ENCODE measurements at places on chromosomes 6 and 20.

DNA sequence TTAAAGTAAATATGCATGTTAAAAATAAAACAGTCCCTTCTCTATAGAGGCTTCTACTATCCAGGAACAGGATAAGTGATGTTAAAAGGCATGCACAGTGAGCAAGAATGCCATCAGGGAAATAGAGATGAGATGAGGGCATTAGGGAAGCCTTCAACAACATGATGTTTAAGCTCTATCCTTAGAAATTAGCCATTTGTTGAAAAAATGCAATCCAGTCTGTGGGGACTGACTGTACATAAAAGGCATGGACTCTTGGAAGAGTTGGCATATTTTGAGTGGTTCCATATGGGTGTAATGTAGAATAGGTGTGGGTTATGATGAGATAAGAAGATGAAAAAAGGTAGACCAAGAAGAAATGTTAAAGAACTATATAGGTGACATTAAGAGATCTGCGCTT, 5.8 kb downstream of the KIAA0319 start:
- no peak overlapping the region for H3K4me3 ChIP-seq
- H3K27me3 ChIP-seq, result no peaks in the 10 kb centered on the region
- H3K4me1 ChIP-seq, result no peaks in the 10 kb centered on the region
- H3K27ac ChIP-seq, result no peak overlapping the region
- no peak for DNase-seq
- no peaks in the 10 kb centered on the region for H3K36me3 ChIP-seq

GRCh38 chr6:36072681-36073080, 45.1 kb downstream of the MAPK14 start:
- no peak overlapping the region for H3K4me3 ChIP-seq
- no peaks in the 10 kb centered on the region for H3K36me3 ChIP-seq
- no peaks in the 10 kb centered on the region for H3K27me3 ChIP-seq
- DNase-seq, result no peak
- no peaks in the 10 kb centered on the region for H3K4me1 ChIP-seq

- H3K4me1 ChIP-seq, result no peaks in the 10 kb centered on the region
- DNase-seq, result no peak
- no peaks in the 10 kb centered on the region for H3K36me3 ChIP-seq
- H3K27ac ChIP-seq, result no peak overlapping the region
- peak overlapping the region; percentile 46 for H3K4me3 ChIP-seq
- peaks cover 53% of the 10 kb centered on the region for H3K27me3 ChIP-seq
Observed at GRCh38 chr6:27630727-27631608, 158.1 kb upstream of the ZNF184 start.

GRCh38 chr20:1362484-1362883, 30.4 kb downstream of the FKBP1A start:
- no peak for DNase-seq
- no peaks in the 10 kb centered on the region for H3K4me1 ChIP-seq
- no peak overlapping the region for H3K4me3 ChIP-seq
- no peaks in the 10 kb centered on the region for H3K27me3 ChIP-seq
- no peaks in the 10 kb centered on the region for H3K36me3 ChIP-seq

DNA sequence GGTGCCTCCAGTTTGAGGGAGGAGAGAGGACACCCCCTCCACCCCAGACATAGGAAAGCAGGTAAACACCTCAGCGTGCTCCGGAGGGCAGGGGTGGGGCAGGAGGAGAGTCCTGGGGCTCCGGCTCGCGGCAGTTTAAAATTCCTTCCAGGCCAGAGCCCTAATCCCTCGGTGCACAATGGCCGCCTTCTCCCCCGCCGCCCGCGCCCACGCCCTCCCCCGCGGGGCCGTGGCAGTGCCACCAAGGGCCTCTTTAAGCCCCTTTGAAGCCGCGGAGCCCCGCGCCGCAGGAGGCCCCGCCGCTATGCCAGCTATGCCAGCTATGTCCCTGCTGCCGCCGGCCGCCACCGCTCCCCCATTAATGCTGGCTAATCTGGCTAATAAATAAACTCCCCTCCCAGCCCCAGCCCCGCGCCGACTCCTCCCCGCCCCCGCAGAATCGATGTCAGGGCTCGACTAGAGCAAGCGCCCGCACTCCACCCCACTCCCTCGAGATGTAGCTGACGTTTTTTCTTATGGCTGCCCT, 125.1 kb downstream of the MRPL14 start:
- H3K4me3 ChIP-seq, result peak overlapping the region; percentile 49
- no peaks in the 10 kb centered on the region for H3K27me3 ChIP-seq
- H3K4me1 ChIP-seq, result peaks cover 6% of the 10 kb centered on the region
- no peak for DNase-seq
- H3K36me3 ChIP-seq, result no peaks in the 10 kb centered on the region

DNA sequence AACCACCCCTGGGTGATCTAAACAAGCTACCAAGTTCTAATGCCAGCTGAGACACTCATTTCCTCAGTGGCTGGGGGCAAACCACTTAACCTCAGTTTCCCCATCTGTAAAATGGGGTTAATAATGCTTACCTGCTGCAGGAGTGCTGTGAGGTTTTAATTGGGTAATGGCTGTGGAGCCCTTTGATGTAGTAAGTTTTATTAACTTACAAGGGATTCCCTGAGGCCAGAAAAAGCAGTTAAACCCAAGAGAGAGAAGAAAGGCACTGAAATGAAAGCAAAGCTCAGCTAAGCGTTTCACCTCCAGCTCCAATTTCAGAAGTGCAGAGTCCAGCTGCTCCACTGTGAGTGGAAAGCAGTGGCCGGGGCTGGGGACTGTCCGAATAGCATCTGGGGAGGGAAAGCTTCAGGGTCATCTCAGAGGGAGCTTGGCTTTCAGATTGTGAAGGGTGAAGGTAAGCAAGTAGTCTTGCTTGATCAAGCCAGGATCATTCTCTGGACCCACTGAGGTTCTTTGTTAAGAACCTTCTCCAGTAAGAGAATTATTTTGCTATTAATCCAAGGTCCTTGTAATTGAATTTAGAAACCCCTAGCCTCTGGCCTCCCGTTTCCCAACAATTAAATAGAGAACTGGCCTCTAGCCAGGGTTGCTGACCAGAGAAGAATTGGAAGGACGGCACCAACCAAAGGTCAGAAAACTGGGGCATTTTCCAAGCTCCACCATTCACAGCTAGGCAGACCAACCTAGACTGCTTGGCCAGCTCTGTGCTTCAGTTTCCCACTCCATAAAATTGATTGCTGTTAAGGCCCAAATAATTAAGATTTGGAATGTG, 20.9 kb upstream of the TCP11 start:
- no peaks in the 10 kb centered on the region for H3K4me1 ChIP-seq
- H3K36me3 ChIP-seq, result no peaks in the 10 kb centered on the region
- no peak overlapping the region for H3K27ac ChIP-seq
- H3K4me3 ChIP-seq, result no peak overlapping the region
- DNase-seq, result no peak

Measured in breast epithelium (tissue), 4 donors.